ENCODE measurements at places on chromosomes 1 and 21.

DNA sequence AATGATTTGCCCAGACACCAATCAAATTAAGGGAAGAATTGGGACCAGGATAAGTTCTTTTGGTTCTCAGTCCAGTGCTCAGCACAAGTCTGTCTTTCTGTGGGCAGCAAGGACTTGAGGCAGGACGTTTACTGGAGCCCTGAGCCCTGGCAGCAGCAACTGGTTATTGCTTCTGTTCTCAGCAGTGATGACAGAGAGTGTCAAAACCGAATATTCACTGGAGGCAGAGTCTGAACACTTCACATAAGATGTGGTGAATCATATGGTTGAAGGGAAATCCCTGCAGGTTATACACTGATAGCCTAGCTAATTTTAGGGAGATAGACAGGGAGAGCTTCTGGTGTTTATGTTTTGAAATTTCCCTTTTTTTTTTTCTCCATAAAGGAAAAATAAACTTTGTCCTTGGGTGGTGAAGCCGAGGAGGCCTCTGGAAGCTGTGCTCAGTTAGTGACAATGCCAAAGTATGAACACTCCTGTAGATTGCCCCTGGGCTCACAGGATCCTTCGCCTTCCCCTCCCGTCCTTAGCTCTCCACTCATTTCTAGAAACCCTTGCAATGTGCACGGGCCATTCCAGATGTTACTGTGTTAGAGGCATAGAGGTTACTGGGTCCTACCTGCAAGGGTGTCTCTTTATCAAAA is 26.3 kb upstream of the TSPAN2 start:
- H3K27ac ChIP-seq, result no peak overlapping the region
- H3K27me3 ChIP-seq, result peaks cover 12% of the 10 kb centered on the region
- no peaks in the 10 kb centered on the region for H3K36me3 ChIP-seq
- DNase-seq, result no peak
- H3K4me3 ChIP-seq, result no peak overlapping the region

DNA sequence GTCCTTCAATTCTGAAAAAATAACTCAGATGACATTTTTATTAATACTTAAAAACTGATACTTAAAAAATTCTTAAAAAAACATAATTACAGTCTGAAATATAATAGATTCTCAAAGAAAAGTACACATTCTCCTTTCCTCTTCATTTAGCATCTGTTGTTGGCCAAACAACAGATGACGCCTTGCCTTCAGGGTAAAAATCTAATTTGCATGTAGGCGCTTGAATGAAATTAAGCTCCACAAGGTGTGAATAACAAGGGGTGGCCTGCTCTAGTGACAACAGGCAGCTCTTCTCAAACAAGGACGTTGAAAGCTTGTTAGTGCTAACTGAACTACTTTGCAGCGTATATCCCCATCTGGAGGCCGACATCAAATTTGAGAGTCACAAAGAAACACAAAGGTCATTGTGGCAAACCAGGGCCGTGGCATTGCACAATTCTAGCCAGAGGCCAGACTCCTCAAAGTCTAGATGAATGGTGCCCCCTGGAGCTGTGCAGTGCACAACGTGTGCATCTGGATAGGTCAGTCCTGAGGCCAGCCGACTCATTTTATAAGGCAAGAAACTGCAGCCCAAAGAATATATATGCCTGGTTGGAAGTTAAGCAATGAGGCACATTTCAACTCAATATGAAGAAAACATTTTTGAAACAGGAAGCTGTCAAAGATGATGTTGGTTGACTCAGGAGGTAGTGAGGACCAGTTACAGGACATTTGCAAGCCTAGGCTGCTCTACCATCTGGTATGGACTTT is 459.2 kb upstream of the RUNX1 start:
- no peaks in the 10 kb centered on the region for H3K36me3 ChIP-seq
- no peaks in the 10 kb centered on the region for H3K27me3 ChIP-seq
- H3K4me3 ChIP-seq, result no peak overlapping the region
- peaks cover 19% of the 10 kb centered on the region for H3K4me1 ChIP-seq
- no peak overlapping the region for H3K27ac ChIP-seq

DNA sequence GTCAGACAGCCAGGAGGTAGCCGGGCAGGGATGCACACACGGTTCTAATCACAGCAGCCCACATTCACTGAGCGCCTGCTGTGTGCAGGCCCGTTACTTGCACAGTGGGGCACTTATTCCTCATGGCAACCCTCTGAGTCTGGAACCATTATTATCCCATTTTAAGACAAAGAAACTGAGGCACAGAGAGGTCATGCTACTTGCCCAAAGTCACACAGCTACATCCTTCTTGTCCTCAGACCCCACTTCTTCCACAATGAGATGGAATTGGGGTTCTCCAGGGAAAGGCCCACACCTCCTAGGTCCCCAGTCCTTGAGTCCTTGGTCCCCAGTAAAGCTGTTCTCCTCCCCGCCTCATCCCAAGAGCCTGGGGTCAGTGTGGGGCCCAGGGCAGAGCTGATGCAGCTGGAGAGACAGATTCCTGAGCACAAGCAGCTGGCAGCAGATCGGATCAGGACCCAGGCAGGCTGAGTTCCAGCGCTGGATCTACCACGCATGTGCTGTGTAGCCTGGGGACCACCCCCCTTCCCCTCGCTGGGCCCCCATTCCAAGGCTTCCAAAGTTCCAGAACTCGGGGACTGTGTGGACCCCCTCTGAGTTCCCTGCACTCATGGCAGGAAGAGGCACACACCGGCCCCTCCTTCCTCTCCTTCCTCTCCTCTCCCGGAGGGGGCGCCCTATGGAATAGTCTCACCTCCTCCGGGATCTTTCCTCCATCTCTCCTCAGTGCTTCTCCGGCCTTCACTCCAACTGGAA is 393.4 kb downstream of the MATN1 start:
- no peak for DNase-seq
- H3K27me3 ChIP-seq, result peaks cover 7% of the 10 kb centered on the region
- no peak overlapping the region for H3K4me3 ChIP-seq
- H3K36me3 ChIP-seq, result no peaks in the 10 kb centered on the region
- H3K27ac ChIP-seq, result no peak overlapping the region

DNA sequence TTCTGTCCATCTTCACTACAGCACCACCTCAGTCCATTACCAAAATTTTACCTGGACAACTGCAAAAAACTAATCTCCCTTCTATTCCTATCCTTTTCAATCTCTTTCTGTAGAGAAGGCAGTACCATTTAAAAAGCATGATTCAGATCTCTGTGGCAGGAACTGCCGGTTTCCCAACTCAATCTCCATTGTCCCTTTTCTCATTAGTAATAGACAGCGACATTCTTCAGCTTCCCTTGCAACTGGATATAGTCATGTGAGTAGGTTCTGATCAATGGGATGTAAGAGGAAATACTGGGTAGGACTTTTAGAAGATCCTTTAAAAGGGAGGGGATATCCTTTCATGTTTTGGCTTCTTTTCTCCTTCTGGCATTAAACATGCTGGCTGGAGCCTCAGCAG is 74.9 kb downstream of the ADCY10 start:
- no peak for DNase-seq
- no peaks in the 10 kb centered on the region for H3K36me3 ChIP-seq
- H3K4me1 ChIP-seq, result no peaks in the 10 kb centered on the region
- no peak overlapping the region for H3K27ac ChIP-seq

Data from CD4-positive, alpha-beta T cell (primary cell).